ENCODE measurements at places on chromosomes 3 and 15.

DNA sequence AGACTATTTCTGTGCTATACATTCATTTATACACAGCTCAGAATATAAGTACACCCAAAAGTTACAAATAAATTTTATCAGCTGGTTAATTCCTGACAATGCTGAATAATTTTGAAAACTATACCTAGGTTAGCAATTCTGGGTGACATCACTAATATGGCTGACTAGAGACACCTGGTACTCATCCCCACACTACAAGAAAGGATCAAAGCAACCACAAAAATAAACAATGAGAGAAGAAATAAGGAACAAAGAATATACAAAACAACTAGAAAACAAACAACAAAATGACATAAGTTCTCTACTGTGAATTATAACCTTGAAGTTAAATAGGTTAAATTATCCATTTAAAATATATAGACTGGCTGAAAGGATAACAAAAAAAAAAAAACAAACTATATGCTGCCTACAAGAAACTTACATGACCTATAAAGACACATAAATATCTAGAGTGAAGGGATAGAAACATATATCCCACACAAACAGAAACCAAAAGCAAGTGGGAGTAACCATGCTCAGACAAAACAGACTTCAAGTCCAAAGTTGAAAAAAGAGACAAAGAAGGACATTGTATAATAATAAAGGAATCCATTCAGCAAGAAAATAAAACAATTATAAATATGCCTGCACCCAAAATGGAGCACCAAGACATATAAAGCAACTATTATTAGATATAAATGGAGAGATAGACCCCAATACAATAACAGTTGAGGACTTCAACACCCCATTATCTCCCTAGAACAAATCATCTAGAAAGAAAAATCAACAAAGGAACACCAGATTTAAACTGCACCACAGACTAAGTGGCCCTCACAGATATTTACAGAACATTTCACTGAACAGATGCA, 57.8 kb downstream of the IMPG2 start:
- DNase-seq, result no peak

GRCh38 chr3:133289322-133289721, 110.5 kb upstream of the BFSP2 start:
- DNase-seq, result no peak

DNA sequence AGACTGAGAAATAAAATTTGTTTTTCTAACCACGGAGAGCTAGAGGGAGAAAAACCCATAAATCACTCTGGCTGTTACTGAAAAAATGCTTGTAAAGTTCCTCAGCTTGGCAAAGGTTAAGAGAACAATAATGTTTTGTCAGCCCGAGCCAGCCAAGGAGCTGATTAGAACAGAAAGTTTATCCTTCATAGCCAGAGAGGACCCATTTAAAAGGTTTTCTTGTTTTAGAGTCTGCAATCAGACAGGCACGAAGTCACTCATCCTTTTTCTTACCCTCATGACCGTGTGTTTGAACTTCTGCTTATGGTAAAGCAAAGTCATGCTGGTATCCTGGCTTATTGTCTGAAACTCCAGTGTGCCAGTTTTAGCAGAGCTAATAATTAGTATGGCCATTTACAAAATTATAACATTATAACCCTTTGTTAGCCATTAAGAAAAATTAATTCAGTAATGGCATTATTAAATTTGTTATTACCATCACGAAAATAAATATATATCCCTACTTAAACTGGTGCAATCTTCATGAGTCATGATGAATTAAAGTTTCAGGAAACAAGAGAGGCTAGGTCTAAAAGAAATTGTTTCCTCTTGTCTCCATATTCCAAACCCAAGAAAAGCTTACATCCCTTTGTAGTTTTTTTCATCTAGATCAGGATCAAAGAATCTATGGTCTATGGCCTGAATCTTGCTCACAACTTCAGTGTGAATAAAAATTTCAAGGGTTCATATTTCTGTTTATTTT, 13.5 kb upstream of the STXBP5L start:
- DNase-seq, result no peak

- no peak for DNase-seq
Observed at GRCh38 chr15:74306781-74307217, 60.6 kb downstream of the CYP11A1 start.

DNA sequence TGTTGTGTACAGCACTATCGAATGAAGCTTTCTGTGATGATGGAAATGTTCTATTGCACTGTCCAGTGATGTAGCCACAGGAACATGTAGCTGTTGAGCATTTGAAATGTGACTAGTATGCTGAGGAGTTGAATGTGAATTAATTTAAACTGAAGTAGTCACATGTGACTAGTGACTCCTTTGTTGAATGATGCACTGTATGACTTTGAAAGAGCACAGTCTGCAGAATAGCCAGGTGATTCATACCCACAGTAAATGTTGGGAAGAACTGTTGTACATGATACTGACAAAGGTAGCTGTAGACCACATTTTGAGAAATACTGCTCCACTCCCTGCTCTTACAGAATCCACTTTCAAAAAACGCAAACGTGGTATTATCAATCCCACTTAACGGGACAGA, 34.0 kb upstream of the ACTL6A start:
- no peak for DNase-seq

- no peak for DNase-seq
Observed at GRCh38 chr15:87850916-87851315, 405.6 kb downstream of the NTRK3 start.

- no peak for DNase-seq
Observed at GRCh38 chr15:70569714-70570231, 193.6 kb downstream of the UACA start.

DNA sequence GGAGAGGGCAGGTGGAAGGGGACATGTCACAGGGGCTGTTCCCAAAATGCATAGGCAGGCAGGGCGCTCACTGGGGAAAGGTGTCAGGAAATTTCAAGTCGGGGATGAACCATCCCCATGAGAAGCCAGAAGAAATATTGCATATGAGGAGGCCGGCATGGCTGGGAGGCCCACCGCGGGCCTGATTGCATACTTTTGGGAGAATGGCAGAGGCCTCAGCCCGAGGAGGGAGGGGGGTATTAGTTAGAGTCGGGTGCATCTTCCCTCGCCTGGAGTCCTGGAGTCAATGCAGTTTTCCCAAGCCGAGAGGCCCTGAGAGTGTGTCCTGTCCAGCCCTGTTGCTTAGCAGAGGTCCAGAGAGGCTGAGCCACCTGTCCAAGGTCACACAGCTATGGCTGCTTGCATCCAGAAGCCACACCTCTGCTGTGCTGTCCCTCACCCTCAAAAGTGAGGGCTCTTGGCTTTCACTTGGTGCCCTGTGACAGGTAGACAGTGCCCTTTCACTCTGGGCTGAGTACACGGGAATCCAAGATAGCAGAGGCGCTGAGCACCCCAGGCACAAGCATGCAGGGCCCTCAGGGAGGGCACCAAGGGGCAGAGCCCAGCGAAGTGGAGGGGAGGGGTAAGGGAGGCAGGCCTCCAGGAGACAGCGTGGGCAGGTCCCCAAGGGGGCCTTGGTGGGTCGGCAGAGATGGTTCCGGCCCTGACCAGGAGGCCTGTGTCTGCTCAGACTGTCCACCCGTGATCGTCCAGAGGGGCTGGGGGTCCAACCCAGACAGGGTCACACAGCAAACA, 48.5 kb downstream of the GRIP2 start:
- DNase-seq, result no peak

GRCh38 chr15:66573719-66574595, 8.2 kb upstream of the LCTL start:
- no peak for DNase-seq

- DNase-seq, result no peak
Observed at GRCh38 chr15:67433495-67434099, 87.3 kb upstream of the C15orf61 start.

All from NCI-H2081 treated with DMSO at 0.1 percent for 48 hours (cell line).